ENCODE measurements at places on chromosomes 5 and 9.

DNA sequence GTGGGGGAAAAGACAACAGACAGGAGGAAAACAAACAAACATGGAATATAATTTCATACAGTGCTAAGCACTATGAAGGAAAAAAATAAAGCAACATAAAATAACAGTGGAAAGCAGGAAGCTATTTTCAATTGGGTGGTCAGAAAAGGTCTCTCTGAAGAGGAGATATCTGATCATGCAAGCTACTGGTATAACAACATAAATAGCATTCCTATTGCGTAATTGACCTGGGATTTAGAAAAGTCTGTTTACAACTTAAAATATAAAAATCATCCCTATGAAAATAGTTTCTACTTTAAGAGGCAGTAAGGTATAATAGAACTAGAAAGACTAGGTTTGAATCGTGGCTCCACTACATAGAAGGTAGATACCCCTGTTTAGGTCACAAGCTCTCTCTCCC lies 61.4 kb downstream of the FBXW11 start:
- DNase-seq, result no peak

GRCh38 chr9:132366481-132366880 lies 11.7 kb upstream of the SETX start:
- DNase-seq, result no peak

DNA sequence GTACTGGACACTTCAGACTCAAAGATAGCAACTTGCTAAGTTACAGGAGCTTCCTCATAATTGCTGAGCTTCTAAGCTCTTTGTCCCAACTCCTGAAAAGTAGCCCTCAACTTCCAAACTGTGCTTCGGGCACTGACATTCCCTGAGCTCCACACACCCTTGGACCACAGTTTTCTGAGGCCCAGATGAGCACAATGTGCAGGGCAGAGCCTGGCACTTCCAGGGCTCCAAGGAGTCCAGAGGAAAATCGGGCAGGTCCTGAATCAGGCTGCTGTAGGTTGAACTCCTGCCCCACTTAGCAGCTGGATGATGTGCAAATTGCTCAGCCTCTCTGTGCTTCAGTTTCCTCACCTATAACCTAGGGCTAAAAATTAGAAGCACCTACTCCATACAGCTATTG lies 54.6 kb upstream of the KCNIP1 start:
- no peak for DNase-seq

- no peak for DNase-seq
These were observed 57.8 kb upstream of the LARP1 start for GRCh38 chr5:154697371-154697770.

GRCh38 chr5:2387634-2388325 lies 363.7 kb downstream of the IRX2 start:
- no peak for DNase-seq

DNA sequence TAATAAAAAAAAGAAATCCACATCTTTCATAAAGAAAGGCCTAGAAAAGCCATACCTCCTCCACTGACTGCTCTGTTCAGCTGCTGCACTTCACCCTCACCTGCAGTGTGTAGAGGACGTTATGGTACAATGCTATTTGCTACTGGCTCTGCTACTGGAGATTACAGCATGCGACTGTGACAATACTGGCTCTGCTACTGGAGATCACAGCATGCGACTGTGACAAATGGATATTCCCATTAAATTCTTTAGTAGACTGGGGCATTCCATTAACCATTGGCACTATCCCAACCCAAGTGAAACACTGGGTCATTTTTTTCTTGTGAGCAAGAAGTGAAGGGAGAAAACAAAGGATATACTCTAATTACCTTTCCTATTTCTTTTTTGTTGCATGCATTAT lies 1063.5 kb upstream of the DMAC1 start:
- DNase-seq, result no peak

DNA sequence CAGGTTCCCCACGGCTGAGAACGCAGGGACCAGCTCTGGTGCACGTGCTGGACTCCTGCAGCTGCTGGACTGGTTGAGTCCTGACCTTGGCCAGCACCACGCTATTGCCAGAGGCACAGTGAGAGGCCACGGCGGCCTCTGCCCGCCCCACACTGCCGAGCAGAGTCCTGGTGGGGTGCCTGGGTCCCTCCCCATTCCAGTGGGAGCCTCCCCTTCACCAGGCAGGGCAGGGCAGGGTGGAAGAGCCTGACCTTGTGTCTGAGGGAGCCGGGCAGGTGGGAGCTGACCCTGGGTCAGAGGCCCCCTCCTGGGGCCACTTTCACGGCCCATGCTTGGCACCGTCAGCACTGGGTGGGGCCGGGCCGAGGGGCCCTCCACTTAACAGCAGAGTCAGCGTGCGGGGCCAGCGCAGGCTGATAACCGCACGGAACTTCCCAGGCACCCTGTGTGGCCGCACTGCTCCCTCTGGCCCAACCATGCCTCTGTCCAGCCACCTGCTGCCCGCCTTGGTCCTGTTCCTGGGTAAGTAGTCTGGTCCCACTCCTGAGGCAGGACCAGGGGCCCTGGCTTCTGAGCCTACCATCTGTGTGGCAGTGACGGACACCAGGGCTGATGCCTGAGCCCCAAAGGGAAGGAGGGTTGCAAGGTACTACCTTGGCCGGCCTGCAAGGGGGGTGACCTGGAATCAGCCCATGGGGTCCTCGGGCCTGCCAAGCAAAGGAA lies at the start of gene MAMDC4:
Gene MAMDC4, plus strand, starts transcription at position 406 of the 723 bp plus-strand sequence. Its CDS starts 71 bp downstream, at position 477.
- no peak for DNase-seq

GRCh38 chr9:13281356-13282016 lies 2.0 kb upstream of the MPDZ start:
- no peak for DNase-seq

DNA sequence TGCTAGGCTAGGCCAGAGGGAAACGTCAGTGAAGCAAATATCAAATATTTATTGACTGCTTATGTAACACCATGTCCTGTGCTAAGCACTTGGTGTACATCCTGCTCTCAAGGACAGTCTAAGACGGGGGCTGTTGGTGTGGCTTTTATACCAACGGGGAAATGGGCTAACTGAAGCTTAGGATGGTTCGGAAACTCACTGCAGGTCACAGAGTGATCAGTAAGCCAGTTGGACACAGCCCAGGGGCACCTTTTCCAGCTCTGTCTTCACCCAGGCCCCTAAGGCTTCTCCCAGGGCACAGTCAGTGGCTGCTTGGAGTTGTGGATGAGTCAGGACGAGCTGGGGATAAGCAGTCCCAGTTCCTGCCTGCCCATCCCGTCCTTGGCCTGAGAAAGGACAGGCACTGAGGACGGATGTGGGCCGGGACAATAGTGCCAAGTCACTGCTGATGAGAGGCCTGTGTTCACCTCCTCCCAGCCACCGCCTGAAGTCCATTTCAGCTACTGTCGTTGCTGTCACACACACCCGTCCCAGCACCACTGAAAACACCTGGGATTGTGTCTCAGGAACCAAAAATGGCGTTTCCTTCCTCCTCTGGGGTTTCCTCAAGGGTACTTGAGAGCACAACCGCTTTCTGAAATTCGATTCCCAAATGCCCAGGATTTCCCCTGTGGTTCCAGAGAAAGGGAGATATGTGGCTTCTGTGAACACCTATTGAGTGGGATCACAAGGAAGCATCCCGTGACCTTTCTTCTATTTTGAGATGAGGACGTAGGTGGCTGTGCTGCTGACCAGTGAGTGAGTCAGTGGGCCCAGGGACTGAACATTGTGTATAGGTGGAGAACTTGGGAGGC lies 17.5 kb upstream of the SPRY4 start:
- DNase-seq, result no peak

- DNase-seq, result no peak
These were observed 114.6 kb downstream of the FAM170A start for GRCh38 chr5:119743927-119744326.

GRCh38 chr9:87479801-87480201 lies 17.9 kb upstream of the DAPK1 start:
- no peak for DNase-seq

DNA sequence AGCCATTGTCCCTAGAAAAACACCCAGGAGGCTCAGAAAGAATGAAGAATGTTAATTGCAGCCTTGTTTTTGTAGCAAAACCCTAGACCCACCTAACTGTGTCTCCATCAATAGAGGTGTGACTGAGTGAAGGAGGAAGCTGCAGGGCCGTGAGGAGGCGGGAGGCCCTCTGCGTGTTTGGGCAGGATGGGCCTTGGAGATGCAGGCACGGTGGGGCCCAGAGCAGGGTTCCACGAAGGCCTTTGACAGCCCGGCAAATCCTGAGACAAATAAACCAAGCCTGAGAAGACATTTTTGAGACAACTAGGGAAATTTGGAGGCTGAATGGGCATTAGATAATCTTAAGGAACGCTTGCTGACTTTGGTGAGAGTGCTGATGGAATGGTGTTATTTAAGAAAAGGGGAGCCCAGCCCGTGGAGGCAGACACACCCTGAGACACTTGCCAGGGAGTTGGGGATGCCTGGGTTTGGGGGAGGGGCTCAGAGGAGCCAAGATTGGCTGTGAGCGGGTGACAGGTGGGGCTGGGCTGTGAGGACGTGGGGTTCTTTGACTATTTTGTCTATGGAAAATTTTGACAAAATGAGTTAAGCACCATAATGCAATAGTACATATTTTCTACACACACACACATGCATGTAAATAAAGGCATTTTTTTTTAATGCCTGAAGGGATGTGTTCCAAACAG lies 48.8 kb downstream of the BARX1 start:
- DNase-seq, result no peak

- DNase-seq, result no peak
These were observed 665 bp downstream of the DNAJC18 start for GRCh38 chr5:139438707-139439012.

DNA sequence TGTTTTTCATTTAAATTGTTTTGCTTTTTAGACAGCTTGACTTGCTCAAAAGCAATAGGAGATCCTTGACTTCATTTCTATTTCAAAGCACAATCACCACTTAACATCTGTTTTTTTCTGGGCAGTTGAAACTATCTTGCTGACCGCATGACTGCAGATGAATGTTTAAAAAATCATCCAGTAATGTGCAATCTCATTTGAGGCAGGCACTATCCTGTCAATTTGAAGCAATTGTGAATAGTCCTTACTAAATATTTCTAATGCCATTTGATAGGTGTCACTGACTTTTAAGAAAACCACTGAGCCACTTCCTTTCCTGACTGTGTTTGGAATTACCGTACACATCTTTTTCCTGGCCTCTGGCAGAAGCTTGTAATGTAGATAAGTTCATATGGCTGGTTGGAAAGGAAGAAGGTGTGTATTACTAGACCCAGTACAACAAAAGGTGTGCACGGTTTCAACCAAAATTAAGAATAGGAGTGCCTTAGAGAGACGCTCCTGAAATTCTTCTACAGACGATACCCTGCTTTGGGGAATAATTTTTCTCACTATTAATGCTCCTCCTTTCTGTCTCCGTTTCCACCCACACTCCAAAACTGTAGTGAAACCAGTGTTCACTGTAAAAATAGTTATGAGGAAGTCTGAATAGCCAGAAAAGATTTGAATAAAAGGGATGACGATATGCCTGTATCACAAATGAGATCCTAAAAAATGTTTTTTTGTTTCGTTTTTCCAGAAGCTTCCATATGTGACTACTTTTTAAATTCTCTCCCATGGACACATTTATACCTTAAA lies 136.7 kb upstream of the MOCS2 start:
- no peak for DNase-seq

GRCh38 chr9:69637817-69638200 lies 34.4 kb downstream of the APBA1 start:
- no peak for DNase-seq

DNA sequence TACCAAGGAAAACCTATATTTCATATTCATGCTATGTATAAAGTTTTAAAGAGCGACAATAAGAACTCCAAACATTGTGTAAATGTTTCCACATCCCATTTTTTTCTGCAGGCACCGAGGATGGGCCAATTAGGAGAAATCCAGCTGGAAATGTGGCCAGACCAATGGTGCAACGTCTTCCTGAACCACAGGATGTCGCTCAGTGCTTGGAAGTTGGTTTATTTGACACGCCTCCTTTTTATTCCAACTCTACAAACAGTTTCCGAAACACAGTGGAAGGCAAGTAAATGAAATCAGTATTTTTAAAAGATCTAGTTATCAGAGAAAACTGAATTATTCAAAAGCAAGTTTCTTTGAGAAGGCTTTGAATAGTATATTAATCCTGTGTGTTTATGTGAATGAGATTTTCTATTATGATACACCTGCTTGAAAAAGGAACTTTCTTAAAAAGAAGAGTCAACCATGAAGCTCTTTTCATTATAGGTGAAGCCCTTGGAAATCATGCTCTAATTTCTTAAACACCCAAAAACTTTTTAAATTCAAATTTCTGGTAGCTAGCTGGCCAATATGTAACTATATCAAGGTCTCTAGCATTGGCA lies 9.1 kb downstream of the TYRP1 start:
- DNase-seq, result no peak

- DNase-seq, result no peak
These were observed 30.0 kb downstream of the STRBP start for GRCh38 chr9:123238365-123238764.

- DNase-seq, result no peak
These were observed 31.5 kb downstream of the RAPGEF1 start for GRCh38 chr9:131708226-131709002.

GRCh38 chr5:83340511-83340918 lies 131.0 kb upstream of the VCAN start:
- no peak for DNase-seq

DNA sequence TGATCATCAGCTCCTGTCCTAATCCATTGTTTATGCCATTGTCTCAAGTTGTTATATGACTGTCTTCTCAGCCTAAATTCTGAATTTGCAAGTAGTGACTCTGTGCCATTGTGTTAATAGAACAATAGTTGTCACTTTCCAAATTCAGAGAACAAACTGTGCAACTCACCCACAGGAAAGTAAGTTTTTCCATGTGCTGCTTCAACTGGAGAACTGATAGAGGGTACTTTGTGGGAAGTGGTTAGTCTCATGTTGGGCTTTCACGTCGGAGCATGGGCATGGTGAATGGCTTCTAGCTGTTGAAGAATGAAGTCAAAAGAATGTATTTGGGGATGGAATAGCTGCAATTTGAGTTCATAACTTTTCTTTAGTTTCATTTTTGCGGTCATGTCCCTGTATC lies 146.0 kb downstream of the CD180 start:
- no peak for DNase-seq

- no peak for DNase-seq
These were observed 318.4 kb downstream of the ARL15 start for GRCh38 chr5:53991942-53992341.

DNA sequence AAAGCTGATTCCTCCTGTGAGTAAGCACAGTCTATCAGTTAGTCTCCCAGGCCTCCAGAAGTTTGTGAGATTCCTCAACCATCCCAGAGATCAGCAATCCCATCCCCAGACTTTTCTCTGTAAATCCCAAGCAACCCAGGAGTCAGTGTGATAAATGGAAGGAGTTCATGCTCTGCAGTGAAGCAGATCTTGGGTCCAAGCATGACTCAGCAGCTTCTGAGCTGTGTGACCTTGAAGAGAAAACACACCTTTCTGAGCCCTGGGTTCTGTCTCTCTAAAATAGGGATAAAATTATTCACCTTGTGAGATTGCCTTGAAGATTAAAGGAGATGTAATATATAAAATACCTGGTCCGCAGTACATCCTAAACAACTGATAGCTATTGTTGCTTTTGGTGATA lies 318.7 kb downstream of the ASTN2 start:
- no peak for DNase-seq

DNA sequence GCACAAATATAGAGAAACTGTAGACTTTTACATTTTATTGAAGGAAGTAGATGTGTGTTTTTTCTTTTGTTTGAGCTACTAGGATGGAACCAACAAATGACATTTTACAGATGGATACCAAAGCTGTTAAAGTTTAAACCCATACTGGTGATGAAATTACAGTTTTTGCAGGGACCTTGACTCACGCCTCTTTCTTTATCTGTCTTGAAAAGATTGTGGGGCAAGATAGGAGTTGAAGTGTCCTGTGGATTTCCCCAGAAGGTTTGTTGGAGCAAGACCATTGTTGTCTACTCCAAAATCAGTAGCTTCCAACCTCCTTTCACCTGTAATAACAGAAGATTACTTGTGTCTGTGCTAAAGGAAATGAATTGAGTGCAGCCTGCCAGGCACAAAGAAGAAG lies 4.1 kb upstream of the C5orf63 start:
- DNase-seq, result no peak

All from anterior cingulate cortex (tissue), 58 donors.